ENCODE measurements at places on chromosomes 6 and 20. TPM values are rescaled to one million over a fixed set of nuclear protein-coding genes. Genes with fewer than 3 reads are reported as not detected.

GRCh38 chr6:109820706-109821350 is 129.7 kb downstream of the FIG4 start:
- no peak for DNase-seq

- DNase-seq, result no peak
These were observed 102.6 kb upstream of the MLN start for GRCh38 chr6:33906439-33906838.

- DNase-seq, result no peak
These were observed 4.5 kb downstream of the SNAI1 start for GRCh38 chr20:49987015-49987867.

DNA sequence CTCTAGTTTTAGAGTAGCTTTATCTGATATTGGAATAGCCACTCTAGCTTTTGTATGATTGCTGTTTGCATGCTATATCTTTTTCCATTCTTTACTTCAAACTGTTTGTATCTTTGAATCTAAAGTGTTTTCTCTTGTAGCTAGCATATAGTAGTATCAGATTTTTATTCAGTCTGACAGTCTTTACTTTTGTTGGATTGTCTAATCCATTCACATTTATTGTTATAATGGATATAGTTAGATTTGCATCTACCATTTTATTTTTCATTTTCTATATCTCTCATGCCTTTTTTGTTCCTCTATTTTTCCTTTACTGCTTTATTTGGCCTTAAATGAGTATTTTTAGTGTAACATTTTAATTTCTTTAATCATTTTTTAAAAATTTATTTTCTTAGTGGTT is 52.1 kb downstream of the PHACTR3 start:
- no peak for DNase-seq

GRCh38 chr20:2521369-2522305 is 12.9 kb upstream of the ZNF343 start:
- no peak for DNase-seq

GRCh38 chr6:111221804-111222203 is 134.5 kb downstream of the SLC16A10 start:
- DNase-seq, result no peak

DNA sequence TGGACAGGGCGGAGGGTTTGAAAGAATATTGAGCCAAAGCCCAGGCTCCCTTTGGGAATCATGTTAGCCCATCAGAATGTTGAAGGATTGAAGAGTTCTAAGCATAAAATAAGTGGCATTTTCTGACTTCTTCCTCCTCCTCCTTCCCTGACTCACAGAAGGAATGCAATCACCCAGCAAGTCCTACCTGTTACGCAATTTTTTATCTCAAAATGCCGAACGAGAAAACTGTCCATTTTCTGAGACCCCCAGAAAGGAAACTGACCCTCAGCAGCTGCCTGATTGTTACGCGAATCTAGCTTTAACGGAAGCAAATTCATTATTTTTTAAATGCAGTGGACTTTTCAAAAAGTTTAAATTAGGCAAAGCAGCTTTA is 4.7 kb upstream of the DNAJC5 start:
- no peak for DNase-seq

Gene CD83
- 3.9 TPM for total RNA-seq

Gene SRMS
- not detected for total RNA-seq

Gene LSM14B
- 23.1 TPM for total RNA-seq

Gene RAB32
- 148 TPM for total RNA-seq
